ENCODE measurements at places on chromosomes 5 and 9. TPM values are rescaled to one million over a fixed set of nuclear protein-coding genes. Genes with fewer than 3 reads are reported as not detected.

KCNN2 gene
- total RNA-seq: not detected

MED22 gene
- total RNA-seq: 25.6 TPM

DNA sequence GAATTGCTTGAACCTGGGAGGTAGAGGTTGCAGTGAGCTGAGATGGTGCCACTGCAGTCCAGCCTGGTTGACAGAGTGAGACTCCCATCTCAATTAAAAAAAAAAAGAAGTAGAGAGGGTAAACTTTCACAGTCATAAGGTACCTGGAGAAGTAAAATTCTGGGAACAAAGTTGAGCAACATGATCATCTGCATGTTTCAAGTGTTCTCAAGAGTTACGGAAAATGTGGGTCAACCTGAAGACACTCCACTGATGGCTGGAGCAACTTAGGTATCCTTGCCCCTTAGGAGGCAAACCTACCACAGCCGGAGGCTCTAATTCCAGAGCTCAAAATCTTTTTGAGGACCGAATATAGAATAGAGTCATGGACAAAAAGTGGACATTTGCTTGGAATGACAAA, 370.8 kb upstream of the RFX3 start:
- DNase-seq: no peak

- no peak for DNase-seq
Observed at GRCh38 chr5:15373151-15373550, 126.8 kb upstream of the FBXL7 start.

- DNase-seq: no peak
Observed at GRCh38 chr5:124839371-124839998, 93.0 kb upstream of the ZNF608 start.
